Omental fat pad (tissue), 4 donors: ENCODE measurements at places on chromosomes 11 and 22.

DNA sequence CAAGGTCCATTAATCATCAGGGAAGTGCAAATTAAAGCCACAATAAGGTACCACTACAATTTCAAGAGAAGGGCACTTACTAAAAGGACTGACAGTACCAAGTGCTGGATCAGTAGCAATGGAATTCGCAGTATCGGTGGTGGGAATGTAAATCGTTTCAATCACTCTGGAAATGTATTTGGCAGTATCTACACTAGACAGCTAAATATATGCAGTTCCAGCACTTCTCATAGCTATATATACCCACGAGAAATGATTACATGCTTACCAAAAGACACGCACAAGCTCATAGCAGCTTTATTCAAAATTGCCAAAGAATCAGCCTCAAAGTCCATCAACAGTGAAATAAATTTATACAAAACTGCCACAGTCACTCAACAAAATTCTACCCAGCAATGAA is 4.4 kb upstream of the ZNF280B start:
- DNase-seq, result no peak

DNA sequence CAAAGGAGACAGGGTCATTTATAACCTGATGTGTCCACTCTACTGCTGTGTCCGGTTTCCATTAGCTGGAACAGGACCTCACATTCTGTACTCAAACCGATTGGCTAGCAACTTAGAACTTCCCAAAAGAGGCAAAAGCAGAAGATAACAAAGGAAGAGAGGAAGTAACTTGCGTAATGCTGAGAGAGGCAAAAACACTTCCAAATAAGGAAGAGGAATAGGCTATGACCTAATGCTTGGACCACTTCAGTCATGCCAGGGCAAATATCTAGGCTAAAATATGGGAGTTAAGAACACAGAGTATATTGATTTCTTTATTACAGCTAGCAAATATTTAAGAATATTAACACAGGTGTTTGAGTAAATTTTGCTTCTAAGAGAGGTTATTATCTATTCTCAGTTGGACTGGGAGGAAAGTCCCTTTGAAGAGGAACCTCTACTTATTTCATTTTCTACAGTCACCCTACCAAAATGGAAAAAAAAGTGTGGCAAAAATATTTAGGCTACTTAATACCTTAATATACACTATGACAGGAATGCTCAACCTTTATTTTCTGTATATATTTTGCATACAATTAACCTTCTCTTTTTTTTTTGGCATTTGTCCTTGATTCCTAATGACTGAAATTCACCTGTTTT is 499.8 kb upstream of the CHORDC1 start:
- DNase-seq, result no peak

- DNase-seq, result no peak
Observed at GRCh38 chr11:56885177-56885576, 103.5 kb upstream of the OR5AK2 start.

DNA sequence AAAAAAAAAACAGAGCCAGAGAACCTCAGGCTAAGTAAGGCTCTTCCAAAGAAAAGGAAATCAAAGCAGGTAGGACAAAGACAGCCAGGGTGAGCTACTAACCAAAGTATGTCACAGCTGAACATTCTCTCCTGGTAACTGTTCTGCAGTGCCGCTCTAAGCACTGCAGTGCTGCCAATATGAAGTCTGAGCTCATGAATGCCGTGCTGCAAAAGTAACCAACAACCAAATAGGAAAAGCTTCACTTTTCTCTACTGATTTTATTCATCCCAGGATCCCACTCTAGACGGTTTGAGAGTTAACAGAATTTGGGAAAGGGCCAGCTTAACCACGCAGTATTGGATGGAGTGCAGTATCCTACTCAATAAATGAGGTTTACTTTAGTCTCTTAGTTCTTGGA is 3.5 kb downstream of the SIK3 start:
- DNase-seq, result no peak

DNA sequence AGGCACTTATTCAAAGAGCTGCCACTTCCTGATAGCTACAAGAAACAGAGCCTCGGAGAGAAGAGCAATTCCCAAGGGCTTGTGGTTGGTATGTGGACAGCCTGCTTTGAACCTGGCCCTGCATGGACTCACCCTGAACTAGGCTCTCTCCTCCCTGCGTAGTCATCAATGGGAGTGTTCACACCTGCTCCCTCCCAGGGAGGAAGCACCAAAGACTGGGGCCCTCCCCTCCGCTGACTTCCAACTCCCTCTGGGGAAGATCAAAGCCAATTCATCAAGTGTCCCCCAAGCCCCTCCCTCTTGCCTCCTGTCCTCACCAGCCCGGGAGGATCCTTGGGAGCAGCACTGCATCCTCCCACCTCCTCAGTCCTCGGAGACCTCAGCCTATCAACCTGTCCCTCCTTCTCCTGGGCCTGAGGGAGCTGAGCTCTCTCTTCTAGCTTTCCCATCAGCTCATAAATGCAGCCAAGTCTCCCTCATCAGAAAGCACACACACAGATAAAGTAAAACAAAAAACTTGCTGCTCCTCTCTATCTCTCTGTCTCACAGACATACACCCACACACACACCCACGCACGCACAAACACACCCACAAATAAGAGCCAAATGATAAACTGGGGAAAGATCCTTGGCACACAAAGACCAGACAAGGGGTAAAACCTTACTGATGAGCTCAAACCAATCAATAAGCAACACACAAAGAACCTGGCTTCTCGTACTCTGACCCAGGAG is 3.3 kb downstream of the A4GALT start:
- DNase-seq, result no peak

- DNase-seq, result no peak
Observed at GRCh38 chr22:23446796-23447350, 133.2 kb downstream of the IGLL1 start.

DNA sequence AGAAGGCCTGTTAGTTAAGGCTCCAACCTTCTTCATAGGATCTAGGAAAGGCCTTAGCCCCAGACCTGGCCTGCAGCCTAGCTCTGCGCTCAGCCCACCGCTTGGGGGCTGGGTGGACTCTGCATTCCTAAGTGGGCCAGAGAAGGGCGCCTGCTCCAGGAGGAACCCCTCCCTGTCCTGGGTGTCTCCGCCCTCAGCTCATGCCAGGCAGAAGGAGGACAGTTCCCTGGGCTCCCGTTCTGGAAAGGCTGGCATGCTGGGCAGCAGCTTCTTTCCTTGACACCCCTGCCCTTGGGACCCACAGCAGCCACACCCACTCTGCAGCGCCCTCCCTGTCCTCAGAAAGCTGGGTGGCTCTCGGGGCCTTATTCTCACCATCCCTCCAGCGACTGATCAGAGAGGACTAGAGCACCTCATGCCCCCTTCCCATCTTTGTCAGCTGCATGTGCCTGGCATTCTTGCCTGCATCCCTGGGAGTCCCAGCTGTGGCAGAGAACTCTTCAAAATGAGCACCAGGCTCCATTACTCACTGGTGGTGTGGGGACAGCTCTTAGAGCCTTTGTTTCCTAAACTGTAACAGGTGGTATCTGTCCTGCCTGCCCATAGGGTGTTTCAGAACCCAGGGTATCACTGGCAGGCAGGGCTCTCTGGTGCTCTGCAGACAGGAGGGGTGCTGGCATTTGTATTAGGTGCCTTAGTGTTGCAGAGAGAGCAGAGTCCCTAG is 20.3 kb upstream of the MYRF start:
- DNase-seq, result no peak

DNA sequence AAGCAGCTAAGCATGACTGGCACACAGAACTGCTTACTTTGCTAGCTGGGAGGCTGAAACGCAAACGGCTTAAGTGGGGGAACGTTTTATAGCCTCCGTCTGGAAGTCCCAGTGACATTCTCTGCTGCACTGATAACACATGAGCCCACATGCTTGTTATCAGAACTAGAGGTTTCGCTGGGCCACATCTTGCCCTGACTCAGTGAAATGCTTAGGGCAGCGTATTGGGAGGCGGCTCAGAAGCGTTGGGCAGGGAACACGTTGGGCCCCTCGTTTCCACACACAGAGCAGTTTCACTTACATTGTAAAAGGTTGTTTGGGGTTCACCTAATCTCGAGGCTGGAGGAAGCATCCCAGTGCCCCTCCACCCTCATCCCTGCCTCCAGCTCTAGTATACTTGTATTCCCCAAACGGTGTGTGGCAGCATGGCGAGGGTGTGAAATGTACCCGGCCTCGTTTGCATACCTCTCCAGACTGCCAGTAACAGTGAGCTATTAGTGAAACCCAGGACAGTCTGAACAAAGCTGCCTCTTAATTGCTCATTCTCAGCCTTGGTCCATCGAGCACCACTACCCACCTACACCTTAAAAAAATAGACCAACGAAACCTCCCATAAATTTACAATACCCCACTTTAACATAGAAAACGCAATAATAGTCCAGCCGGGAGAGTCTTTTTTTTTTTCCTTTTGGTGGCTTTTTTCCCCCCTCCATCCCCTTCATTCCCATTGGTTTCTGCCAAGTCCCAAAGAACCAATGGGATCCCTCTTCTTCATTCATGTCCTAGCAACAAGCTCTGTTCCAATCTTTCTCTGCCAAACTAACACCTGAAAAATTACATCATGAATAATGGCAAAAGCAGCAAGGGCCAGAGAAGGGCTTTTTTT is 218.8 kb upstream of the SORL1-AS1 start:
- no peak for DNase-seq

DNA sequence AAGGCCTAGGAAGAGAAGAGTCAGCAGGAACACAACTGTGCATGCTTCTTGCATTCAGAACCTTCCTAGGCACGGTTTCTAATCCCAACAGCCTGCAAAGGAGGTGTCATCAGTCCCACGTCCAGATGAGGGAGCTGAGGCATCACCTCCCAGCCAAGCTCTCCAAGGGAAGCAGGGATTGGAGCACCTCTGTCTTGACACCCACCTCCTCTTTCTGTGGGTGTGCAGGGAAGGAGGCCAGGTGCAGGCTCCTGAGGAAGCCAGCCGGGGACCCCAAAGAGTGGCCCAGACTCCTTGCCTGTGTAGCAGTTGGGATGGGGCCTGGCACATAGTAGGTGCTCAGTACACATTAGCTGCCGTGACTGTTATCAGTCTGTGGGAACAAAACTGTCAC is 2.0 kb downstream of the PNPLA5 start:
- DNase-seq, result no peak

DNA sequence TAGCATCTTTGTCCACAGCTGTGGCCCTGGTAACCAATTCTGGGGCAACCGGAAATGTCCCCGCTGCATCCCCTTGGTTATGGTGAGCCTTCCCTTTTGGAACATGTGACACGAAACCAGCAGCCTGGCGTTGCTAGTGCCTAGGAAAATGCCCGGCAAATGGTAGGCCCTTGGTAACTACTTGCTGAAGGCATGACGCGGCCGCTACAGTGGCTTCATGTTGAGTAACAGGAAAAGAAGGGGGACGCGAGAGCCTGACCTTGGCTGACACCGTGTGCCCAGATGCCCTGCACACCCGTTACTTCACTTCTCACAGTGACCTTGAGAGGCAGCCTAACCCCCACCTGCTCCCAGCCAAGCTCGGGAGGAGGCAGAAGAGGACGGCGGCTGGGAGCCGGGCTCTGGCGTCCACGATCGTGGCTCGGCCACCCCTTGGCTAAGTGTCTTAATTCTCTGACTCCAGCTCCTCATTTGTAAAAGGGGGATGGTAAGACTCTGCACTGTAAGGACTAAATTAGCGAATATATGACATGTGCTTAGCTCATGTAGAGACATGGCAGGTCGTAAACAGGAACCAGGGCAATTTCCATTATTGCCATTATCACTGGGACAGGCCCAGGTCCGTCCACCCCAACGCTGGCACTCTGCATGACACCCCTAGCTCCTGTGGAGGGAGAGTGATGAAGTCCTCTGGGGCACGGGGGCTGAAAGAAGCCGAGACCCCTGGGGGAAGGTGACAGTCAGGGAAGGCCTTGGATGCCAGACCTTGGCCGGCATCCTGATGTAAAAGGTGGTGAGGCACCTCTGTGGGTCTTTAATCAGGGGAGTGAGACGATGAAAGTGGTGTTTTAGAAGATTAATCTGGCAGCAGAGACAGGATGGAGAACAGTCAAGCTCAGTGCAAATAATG is 18.9 kb downstream of the IFT27 start:
- DNase-seq, result no peak

DNA sequence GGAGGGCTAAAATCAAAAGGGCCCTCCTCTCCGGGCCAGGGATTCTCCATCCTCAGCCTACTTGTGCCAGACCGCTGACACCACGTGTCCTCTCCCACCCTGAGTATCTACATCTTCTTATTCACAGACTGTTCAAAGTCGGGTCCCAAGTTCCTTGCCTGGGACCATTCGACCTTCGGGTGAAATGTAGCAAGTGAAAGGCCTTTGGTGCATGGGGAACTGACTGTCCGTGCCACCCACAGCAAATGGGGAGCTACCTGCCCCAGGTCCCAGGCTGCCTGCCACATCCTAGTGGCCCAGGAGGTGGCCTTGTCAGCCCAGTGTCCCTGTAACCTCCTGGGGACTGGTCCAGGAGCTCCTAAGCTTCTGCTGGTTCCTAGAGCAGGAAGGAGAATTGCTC is 67.3 kb downstream of the RTL6 start:
- no peak for DNase-seq

DNA sequence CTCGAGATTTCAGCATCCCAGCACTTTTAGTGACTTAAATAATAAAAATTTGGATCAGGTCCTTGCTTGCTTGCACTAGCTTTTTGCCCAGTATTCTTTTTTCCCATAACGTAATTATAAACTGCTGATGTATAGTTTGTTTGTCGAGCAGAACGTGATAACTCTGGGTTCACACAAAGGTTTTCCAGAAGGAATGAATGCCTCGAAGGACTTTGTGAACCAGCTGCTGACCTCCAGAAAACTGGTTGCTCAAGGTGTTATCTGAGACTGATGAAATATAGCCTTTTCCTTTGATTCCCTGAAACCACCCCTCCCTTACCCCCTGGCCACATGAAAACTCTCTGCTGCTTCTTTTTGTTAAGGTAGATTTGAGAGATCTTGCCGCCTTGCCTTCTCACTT is 229.1 kb upstream of the CARD18 start:
- no peak for DNase-seq

GRCh38 chr11:103202048-103202651 is 92.9 kb downstream of the DYNC2H1 start:
- no peak for DNase-seq

- no peak for DNase-seq
Observed at GRCh38 chr11:116847612-116848011, 10.2 kb upstream of the APOA1 start.

GRCh38 chr11:78654866-78655265 is 80.2 kb upstream of the NARS2 start:
- no peak for DNase-seq

GRCh38 chr11:108983636-108984420 is 319.0 kb downstream of the DDX10 start:
- DNase-seq, result no peak

- no peak for DNase-seq
Observed at GRCh38 chr11:73331138-73331916, 23.3 kb downstream of the ARHGEF17 start.
